ENCODE measurements at places on chromosomes 13 and 19. TPM values are rescaled to one million over a fixed set of nuclear protein-coding genes. Genes with fewer than 3 reads are reported as not detected.

- DNase-seq: peak; percentile 40
Measured at GRCh38 chr13:23679220-23679619, 109.0 kb downstream of the TNFRSF19 start.

DNA sequence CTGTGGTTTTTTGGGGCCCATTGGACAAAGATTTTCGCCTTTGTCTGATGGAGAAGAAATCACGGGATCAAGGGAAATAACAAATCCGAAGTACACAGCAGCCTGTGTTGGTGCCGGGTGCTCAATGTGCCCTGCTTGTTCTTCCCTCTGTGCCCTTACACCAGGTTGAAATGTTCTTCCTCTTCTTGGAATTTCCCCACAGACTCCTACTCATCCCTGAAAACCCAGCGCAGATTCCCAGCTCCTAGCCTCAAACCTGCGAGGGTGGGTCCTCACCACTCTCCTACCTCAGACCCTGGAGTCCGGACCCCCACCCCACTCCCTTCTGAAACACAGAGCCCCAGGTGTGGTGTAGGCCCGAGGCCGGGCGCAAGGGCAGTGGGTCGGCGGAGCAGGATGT, 4.9 kb upstream of the ACP4 start:
- DNase-seq: no peak

DNA sequence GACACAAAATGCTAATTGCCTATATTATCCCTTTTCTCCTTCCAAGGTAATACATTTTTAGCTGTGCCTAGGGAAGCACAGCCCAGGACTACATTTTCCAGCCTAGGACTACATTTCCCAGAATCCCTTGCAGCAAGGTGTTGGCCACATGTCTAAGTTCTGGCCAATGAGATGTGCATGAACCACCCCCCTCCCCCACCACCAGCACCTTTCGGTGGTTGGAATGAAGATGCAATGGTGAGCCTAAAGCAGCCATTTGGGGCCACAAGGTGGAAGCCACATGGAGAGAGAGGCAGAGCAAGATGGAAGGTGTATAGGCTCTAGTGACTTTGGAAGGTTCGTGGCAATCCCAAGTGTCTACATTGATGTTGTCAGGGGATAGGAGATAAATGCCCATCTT, 16.2 kb downstream of the UNC13A start:
- DNase-seq: peak; percentile 56

- no peak for DNase-seq
Measured at GRCh38 chr13:33799950-33800592, 17.9 kb upstream of the RFC3 start.

DNA sequence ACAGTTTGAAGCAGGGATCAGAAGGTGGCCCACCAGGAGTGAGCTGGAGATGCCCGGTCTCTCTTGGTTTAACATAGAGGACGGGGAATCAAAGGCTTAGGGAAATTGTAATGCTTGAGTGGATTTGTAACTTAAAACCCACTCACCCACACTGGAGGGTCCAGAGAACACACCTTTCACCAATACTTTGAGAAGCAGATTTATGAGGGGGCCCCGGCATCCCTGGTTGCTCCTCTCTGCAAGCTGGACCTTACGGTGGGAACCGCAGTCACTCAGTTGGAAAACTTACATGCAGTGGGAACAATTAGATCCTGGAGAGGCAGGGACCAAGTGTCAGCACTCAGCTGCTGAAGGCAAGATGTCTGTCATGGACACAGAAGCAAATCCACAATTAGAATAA, 20.5 kb downstream of the PPP5C start:
- DNase-seq: no peak

DNA sequence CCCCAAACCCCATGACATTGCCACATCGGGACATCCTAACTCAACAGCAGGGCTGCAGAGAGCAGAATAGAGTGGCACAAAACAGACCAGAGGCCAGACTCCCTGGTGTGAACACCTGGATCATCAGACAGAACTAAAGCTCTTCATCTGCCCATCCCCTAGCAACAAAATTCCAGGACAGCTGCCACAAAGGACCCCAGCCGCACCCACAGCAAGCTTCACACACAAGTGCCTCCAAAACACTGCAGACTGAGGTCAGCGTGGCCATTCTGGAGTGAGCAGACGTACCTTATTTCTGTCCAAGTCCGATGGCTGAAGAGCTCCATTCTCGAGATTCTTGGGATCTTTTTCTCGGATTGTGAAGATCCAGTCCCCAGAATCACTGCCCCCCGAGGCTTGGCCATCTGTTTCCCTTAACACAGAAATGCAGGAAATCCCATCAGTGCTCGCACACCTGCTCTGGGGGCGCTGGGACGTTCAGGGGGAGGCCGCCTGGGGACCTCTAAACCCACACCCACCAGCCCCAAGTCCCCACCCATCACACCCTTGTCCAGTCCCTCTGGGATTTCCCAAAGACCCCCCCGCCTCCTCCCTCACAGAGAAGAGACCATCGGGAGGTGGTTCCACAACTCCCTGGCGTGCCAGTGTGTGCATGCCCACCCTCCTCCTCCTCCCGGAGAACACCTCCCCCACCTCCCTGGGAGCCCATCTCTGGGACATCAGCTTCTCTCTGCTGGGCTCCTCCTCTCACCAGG, 115.2 kb downstream of the STK24 start:
- no peak for DNase-seq

Gene ONECUT3
- total RNA-seq: not detected

Gene FLT3
- not detected for total RNA-seq

Gene SULT2B1
- not detected for total RNA-seq

Gene COX7A1
- not detected for total RNA-seq

Gene ADGRE3
- total RNA-seq: not detected

Gene FCHO1
- total RNA-seq: 36.9 TPM

Gene CYP2S1
- total RNA-seq: not detected
